ENCODE measurements at places on chromosomes 6 and 20.

DNA sequence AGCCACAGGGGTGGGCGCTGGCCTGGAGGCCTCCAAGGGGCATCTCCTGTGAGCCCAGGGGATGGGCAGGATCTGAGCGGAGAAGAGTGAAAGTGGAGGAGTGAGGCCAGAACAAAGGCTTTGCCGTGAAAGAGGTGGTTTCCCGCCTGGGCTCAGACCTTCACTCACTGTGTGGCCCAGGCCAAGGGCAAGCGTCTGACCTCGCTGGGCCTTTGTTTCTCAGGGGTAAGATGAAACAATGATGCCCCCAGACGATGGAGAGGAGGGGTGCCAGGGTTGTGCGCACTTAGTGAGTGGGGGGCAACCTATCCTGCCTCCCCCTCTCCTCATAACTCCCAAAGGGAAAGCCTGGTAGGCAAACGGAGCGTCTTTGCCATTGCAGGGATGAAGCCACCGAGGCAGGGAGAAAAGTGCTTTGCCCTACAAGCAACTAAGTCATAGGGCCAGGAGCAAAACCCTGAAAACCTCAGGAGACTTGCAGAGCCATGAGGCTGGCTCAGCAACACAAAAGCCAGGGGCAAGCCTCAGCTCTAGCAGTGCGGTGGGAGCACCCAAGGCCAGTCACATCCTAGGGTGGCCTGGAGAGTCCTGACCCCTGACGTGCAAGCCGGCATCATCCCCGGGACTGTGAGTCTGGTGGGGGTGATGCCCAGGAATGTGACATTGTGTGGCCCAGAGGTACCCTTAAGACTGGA, 897 bp upstream of the STMN3 start:
- no peak for DNase-seq

- no peak for DNase-seq
These were observed 25.7 kb upstream of the KLHL31 start for GRCh38 chr6:53691252-53691651.

- no peak for DNase-seq
These were observed 27.4 kb downstream of the RREB1 start for GRCh38 chr6:7134999-7135745.

DNA sequence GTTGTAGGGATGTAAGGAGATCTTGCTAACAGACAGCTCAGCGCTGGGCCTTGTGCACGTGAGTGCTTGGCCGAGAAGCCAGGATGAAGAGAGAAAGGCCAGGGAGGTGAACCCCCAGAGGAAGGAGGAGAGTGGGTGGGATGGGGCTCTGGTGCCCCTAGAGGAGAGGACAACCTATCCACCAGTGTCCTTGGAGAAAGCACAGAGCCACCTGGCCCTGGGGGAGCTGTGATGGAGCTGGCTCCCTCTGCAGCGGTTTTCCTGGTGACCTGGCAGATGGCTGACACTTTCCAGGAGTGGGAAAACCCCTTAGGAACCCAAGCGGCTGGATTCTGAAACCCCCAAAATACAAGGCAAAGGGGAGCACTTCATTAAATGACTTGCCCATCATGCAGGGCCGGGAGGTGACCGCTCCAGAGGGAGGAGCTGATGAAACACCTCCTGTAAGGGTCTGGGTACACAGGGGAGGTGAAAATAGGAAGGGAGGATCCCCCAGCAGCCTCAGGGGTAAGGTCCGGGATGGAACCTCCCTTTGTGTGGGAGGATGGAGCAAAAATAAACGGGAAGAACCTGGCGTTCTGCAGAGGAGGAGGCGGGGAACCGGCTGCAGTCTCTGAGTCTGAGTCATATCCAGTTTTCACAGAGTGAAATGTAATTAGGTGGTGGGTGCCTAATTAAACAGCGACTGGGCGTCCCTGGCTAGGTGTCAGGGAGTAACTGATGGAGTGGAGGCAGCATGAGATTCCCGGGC, 80.4 kb downstream of the SULF2 start:
- no peak for DNase-seq

DNA sequence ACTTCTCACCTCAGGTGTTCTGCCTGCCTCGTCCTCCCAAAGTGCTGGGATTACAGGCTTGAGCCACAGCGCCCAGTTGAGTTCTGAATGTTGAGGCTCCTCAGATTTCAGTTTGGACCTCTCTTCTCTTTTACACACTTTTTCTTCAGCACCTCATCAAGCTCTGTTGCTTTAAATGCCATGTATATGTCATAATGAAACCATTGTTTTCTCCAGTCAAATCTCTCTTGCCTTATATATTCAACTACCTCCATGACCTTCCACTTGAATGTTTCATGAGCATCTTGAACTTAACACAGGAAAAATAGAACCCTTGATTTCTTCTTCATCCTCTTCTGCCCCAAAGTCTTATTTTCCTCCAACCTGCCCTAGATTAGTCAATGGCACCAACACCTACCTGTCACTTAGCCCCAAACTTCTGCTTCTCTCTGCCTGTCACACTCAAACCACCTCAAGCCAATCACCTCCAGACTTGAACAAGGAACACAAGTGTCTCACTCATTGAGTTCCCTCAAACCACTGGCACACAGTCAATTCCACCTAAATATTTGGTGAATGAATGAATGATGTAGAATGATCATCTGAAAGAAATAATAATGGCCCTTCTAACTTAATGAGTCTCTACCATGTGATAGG, 161.0 kb upstream of the SGK1 start:
- DNase-seq: no peak

DNA sequence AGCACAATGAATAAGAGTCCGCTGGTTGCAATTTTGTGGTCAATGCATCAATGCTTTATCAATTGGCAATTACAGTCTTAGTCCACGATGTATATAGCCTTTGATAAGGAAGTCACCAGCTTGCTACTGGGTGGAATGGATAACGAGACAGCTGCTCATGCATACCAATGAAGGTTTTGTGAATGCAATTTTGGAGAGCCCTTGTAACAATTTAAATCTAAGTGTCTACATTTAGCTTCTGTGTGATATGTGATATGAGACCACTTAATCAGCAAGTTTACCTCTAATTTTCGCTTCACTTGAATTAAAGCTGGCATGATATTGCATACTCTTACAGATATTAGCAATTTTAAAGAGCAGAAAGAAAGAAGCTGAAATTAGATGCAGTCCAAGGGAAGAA, 543.9 kb downstream of the RNF144B start:
- DNase-seq: no peak

DNA sequence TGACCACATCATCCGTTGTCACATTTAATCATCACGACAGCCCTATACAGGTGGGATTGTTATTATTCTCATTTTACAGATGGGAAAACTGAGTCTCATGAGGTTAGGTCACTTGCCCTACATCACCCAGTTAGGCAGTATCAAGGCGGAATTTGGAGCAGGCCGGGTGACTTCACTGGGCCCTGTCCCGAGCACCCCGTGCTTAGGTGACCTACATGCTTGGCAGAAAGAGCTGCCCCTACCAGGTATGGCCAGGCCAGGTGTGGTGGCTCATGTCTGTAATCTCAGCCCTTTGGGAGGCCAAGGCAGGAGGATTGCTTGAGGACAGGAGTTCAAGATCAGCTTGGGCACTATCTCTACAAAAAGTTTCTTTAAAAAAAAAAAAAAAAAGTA, 44.0 kb downstream of the RIN2 start:
- DNase-seq: no peak

GRCh38 chr20:36344517-36345132, 38.5 kb downstream of the DLGAP4 start:
- DNase-seq: no peak

DNA sequence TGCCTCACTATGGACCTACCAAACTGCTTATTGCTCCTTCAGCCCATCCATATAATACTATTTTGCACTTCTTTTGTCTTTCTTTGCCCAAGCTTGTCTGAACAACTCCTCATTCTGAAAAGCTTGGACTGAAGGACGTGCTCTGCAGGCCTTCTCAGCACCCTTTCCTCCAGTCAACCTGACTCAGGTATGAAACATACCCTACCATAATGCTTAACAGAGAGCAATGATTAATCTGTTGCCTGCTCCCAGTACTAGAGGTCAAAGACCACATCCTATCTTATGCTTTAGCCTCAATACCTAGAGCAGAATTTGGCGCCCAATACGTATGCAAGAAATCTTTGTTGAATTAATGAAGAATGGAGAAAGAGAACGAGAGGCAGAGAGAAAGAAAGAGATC, 55.2 kb downstream of the ATXN1 start:
- DNase-seq: no peak

GRCh38 chr6:41191569-41191968, 9.4 kb downstream of the TREML2 start:
- peak; percentile 65 for DNase-seq

DNA sequence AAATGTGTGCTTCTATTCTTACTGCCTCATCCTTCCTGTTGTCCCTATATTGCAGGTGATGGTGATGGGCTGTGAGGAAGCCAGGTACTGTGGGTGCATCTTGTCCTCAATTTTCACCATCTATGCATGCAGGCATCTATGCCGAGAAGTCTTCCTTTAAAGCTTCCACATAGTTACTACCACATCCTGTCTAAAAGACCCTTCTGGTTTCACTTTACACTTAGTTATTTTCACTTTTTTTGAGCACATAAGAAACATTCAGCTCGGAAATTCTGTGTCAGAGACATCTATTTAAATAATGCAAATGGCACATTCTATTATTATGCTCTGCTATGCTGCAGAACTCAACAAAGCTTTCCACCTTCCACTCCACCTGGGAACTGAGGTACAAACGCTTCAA, 28.2 kb upstream of the FABP7 start:
- DNase-seq: no peak

DNA sequence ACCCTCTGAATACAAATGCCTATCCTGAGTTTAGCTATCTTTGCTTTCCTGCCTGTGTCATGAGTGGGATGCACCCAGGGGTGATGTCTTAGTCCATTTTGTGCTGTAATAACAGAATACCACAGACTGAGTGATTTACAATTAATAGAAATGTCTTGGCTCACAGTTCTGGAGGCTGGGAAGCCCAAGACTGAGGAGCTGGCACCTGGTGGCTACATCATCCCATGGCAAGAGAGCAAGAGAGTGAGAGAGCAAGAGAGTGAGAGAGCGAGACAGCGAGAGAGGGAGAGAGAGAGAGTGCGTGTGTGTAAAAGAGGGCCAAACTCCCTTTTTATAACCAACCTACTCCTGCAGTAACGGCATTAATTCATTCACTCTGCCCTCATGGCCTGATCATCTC, 76.8 kb downstream of the PRDM1 start:
- no peak for DNase-seq

DNA sequence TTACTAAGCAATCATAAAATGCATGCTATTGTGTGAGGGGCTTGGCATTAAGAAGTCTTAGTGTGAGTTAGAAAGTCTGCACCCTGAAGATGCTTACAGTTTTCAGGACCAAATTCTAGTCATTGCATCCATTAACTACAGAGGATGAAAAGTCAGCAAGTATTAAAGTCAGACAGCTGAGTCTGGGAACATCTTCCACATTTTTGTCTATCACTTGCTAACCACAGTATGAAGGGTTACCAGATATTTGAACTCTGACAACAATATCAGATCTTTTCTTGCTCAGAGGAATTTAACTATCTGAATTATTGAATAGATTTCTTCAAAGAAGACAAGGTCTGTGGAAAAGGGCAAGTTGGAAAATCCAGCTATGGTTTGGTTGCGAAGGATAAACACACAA, 264.4 kb downstream of the BTBD9 start:
- DNase-seq: no peak

GRCh38 chr6:143400258-143401067, 50.0 kb downstream of the ADAT2 start:
- DNase-seq: no peak
